Hepatocyte (in vitro differentiated cells): ENCODE measurements at places on chromosomes 16 and 17. TPM values are rescaled to one million over a fixed set of nuclear protein-coding genes. Genes with fewer than 3 reads are reported as not detected.

BAHCC1 gene
- total RNA-seq, result 6.6 and 8.6 TPM in 2 replicates

SPOP gene
- 46.5 and 51.2 TPM in 2 replicates for total RNA-seq

REXO5 gene
- 3.6 and 9.4 TPM in 2 replicates for total RNA-seq

GTF3C1 gene
- 55.1 and 59.6 TPM in 2 replicates for total RNA-seq

KRTAP2-3 gene
- total RNA-seq, result not detected in 2 replicates

CUEDC1 gene
- 9.3 and 11.6 TPM in 2 replicates for total RNA-seq

DNA sequence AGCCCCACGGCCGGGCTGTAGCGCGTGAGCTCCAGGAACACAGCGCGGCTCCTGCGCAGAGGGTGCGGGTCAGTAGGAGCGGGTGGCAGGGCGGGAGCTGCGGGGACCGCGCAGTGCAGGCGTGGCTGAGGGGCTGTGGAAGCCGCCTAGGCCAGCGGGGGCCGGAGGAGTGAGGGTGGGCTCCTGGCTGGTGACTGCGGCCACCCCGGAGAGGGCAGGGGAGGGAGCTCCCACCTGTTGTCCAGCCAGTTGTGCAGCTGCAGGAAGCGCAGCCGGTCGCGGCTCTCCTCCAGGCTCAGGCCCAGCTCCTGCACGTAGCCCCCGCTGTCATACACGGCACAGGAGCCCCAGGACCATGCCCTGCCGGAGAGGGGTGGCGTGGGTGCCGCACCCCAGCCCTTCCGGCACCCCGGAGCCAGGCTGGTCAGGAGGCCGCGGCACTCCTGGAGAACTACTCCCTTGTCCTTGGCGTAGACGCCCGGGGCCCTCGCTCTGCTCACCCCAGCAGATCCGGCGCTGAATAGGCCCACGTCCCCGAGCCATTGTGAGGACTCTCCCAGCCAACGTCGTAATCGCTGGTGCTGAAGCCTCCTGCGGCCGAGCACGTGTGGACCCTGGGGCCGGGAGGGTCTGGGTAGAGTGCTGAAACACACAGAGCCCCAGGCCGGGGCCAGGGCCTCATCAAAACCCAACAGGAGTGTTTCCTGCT, 43.9 kb downstream of the TSC2 start:
- no peak for DNase-seq

- no peak for DNase-seq
Measured at GRCh38 chr16:81232740-81233367, 5.6 kb upstream of the BCO1 start.

- DNase-seq, result no peak
Measured at GRCh38 chr16:65124596-65124995, 2.7 kb upstream of the CDH11 start.

DNA sequence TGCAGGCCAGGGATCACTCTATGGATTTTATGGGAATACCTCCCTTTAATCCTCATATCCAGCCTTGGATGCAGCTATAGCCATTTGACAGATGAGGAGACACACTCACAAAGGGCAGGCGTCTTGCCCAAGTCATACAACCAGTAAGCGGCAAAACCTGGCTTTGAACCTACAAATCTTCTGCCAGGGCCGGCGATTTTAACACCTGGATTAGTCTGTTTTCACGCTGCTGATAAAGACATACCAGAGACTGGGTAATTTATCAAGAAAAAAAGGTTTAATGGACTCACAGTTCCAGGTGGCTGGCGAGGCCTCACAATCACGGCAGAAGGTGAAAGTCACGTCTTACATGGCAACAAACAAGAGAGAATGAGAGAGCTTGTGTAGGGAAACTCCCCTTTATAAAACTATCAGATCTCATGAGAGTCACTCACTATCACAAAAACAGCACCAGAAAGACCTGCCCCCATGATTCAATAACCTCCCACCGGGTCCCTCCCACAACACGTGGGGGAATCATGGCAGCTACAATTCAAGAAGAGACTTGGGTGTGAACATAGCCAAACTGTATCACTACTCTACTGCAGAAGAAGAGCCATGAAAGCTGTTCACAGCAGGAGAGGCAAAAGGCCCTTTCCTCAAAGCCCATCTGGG, 67.5 kb downstream of the XYLT1 start:
- no peak for DNase-seq

DNA sequence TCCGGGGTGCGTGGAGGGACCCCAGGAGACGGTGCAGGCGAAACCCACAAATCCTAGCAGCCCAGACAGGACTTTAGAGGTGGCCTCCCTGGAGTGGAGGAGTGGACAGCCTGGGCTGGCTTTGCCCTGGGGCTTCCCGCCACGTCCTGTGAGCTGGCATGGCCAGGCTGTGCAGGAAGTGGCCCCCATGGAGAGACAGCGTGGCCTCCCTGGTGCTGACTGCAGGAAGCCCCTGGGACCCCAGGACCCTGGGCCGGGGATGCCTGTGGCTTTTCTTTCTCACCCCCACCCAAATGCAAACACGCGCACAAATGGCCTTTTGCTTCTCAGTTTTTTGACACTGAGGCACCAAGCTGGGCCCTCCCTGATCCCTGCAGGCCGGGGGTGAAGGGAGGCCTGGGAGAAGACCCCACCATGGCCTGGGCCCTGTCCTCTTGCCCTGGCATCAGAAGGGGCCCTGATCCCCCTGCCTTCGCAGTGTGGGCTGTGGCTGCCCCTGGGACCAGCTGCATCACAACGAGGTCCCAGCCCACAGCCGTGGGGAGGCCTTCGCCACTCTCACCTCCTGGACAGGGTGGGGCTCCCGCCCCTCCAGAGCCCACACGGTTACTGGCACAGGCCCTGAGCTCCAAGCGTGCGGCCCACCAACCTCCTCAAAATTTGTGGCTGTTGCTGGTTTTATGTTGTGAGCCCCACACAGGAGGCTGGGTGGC, 51.6 kb upstream of the PABPN1L start:
- DNase-seq, result no peak

- DNase-seq, result no peak
Measured at GRCh38 chr16:66594739-66595138, 9.8 kb upstream of the CMTM3 start.

GRCh38 chr16:82605863-82606620, 20.7 kb upstream of the CDH13 start:
- DNase-seq, result peak; percentile 20

- DNase-seq, result no peak
Measured at GRCh38 chr17:82966415-82966814, 113.0 kb upstream of the METRNL start.

- DNase-seq, result peak; percentile 57
Measured at GRCh38 chr17:43579566-43580140, 33.5 kb upstream of the ETV4 start.

- no peak for DNase-seq
Measured at GRCh38 chr17:63378411-63379375, 67.4 kb downstream of the CYB561 start.

- peak; percentile 18 for DNase-seq
Measured at GRCh38 chr17:50221864-50222545, 20.6 kb upstream of the COL1A1 start.

DNA sequence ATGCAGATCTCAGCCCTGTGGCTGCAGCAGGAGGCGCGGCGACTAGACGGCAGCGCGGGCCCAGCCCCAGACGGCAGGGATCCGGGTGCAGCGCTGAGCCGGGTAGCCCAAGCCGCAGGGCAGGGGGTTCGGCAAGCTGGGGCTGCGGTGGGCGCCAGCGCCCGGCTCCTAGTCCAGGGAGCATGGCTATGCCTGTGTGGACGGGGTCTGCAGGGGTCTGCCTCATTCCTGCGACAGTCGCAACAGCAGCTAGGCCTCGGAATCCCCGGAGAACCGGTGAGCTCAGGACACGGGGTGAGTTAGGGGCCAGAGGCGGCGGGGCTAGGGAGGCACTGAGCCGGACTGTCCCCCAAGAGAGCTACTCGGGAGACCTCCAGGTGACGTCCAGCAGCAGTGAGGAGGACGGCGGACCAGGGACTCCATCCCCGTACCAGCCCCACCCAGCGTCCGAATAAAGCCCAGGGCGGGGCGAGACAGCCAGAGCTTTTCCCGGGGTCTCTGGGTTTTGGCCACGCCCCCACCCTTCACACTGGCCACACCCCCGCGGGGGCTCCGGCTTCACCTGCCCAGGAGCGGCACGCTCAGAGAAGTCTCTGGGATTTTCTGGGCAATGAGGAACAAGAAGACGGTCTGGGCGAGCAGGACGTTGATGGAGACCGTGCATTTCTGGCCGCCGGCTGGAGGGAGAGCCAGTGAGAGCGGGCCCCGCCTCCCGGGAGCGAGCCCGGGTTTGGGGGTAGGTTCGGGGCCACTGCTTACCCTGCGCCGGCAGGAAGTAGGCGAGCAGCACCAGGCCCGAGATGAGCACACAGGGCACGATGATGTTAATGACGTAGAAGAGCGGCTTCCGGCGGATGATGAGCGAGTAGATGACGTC, 1.1 kb downstream of the C17orf107 start:
- DNase-seq, result no peak

- DNase-seq, result no peak
Measured at GRCh38 chr16:50430076-50430475, 61.3 kb upstream of the BRD7 start.

- DNase-seq, result no peak
Measured at GRCh38 chr17:56448371-56448770, 145.1 kb upstream of the NOG start.

- no peak for DNase-seq
Measured at GRCh38 chr16:17432901-17433576, 37.7 kb downstream of the XYLT1 start.

GRCh38 chr17:80960797-80961452, 30.7 kb upstream of the CHMP6 start:
- DNase-seq, result no peak

- DNase-seq, result no peak
Measured at GRCh38 chr17:15883617-15884111, 61.3 kb upstream of the ADORA2B start.

- no peak for DNase-seq
Measured at GRCh38 chr16:2979669-2980226, 498 bp downstream of the PKMYT1 start.

DNA sequence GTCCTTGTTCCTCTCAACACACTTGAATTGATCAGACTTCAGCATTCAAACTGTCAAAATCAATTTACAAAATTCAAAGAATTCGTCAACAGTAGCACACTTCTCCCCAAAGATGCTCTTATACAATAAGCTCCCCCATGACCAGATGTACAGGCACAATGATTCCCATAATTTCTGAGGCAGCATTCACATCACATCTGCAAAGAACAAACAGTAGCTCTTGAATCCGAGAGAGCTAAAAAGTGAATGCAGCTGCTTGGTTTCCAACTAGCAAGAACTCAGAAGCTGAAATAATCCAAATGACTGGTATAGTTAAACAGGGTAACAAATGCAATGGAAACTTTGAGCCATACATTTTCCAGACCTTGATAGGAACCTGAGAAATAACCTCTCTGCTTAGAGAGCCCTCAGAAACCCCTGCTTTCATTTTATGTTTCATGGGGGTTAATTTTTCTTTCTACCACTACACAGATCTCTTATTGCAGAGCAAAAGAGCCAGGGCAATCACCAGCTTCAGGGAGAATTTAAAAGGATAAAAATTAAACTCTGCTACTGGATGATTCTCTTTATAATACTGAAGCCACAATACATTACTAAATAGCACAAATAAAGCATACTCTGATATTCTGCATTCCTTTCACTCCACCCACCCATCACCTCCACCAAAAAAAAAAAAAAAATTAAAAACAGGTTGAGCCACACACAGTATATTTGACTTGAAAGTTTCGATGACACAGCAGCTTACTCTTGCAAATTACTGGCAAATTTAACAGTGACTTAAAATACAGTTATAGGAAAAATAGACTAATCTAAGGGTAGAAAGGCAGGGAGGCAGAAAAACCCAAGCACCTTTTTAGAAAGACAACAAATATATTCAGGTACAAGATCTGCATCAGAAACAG, 23.1 kb upstream of the TMEM97 start:
- no peak for DNase-seq

DNA sequence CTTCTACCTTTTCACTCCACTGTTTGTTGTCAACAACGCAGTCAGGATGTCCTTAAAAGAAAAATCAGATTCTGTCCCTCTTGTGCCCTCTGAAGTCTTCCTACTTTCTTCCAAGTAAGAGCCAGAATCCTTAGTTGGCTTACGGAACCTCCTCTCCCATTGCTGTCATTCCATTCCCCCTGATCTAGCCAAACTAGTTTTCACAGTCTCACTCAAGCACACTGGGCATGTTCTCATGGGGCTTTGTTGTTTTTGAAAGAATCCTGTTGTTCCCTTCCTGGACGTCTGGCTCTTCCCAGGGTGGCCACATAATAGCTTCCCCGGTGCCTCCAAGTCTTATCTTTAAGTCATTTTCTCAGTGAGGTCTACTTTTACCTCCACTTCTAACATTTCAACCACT, 158.6 kb upstream of the ELAC2 start:
- no peak for DNase-seq

GRCh38 chr17:75146592-75146991, 7.7 kb downstream of the JPT1 start:
- no peak for DNase-seq

- no peak for DNase-seq
Measured at GRCh38 chr16:75546293-75546692, 9.8 kb downstream of the TMEM231 start.

- peak; percentile 72 for DNase-seq
Measured at GRCh38 chr17:48544349-48545021, 424 bp downstream of the HOXB2 start.

- no peak for DNase-seq
Measured at GRCh38 chr16:35141303-35141702, 1681.9 kb downstream of the TP53TG3F start.

- DNase-seq, result no peak
Measured at GRCh38 chr17:64335486-64335885, 55.2 kb downstream of the PECAM1 start.

DNA sequence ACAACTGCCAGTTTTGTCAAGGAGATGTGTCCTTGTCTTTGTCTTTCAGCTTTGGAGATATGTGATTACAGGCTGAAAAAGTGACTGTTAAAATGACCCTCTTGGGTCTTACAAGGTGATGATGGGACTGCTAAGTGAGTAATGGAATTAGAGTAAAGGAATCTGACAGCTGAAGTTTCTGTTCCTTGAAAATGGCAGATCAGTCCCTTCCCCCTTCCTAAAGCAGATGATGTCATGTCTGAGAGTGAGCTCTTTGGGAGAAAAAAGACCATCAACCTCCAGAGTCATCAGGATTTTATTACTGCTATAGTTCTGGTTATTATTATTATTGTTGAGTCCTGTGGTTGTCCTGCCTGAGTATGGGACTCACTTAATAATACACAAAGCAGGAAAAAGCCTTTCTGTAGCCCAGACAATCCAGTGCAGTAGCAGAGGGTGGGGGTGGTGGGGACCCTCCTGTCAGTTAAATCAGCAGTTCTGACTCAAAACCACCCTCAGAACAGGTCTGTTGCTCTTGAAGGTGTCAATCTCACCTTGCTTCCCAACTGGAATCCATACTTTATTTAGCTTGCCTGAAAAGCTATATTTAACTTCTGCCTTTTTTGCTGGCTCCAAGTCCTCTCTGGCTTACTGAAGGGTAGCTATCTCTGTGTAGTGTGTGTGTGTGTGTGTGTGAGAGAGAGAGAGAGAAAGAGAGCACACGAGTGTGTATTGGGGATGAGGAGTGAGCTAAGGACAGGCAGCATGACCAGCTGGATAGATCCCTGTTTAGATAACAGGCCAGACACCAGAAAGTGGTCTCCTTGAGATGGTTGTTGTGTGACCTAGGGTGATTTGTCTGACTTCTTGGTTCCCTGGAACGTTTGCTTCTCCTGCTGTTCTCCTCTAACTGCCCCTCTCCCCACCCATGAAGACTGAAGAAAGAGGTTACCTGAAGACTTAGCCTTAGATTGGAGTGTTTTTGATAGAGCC, 4.9 kb downstream of the HROB start:
- no peak for DNase-seq
